ENCODE measurements at places on chromosomes 1 and 21.

GRCh38 chr1:93817819-93818569, 61.0 kb downstream of the DNTTIP2 start:
- DNase-seq: no peak
- no peaks in the 10 kb centered on the region for H3K27me3 ChIP-seq
- H3K36me3 ChIP-seq: no peaks in the 10 kb centered on the region
- H3K4me1 ChIP-seq: peaks cover 13% of the 10 kb centered on the region

DNA sequence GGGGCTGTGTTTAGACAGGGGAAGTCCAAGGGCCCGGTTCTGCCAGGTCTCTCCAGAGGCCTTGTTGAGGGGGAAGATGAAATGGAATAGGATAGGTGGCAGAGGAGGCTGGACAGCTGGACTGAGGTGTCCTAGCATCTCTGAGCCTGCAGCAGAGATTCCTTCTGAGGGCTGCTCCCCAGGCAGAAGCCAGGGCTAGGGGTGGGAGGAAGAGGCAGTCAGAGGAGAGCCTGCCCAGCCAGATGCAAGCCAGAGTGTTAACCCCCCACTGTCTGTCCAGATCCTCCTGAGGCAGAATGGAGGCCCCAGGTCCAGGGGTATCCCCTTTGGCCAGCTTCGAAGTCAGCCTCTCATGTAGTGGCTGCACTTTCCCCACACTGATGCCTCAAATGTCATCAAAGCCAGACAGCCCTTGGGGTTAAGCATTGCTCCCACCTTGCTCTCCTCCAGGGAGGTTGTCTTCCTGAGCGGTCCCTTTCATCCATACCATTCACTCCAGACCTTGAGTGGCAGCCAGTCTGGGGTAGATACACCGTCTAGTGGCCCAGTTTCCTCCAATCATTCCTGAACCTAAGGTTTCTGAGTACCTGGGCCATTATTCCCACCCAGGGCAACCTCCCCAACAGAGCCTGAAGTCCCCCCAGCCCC, 1.7 kb downstream of the CSF1 start:
- peaks cover 11% of the 10 kb centered on the region for H3K27me3 ChIP-seq
- peak overlapping the region; percentile 75 for H3K4me3 ChIP-seq
- H3K36me3 ChIP-seq: peaks cover 14% of the 10 kb centered on the region
- no peak for DNase-seq
- no peak overlapping the region for H3K27ac ChIP-seq
- H3K4me1 ChIP-seq: peaks cover 43% of the 10 kb centered on the region

GRCh38 chr1:55827350-55827749, 612.2 kb upstream of the USP24 start:
- no peak for DNase-seq
- H3K27ac ChIP-seq: no peak overlapping the region
- no peak overlapping the region for H3K4me3 ChIP-seq

GRCh38 chr1:10074059-10074851, 41.5 kb downstream of the UBE4B start:
- DNase-seq: no peak
- no peaks in the 10 kb centered on the region for H3K4me1 ChIP-seq
- H3K36me3 ChIP-seq: peaks cover 3% of the 10 kb centered on the region
- H3K27me3 ChIP-seq: no peaks in the 10 kb centered on the region
- no peak overlapping the region for H3K4me3 ChIP-seq
- no peak overlapping the region for H3K27ac ChIP-seq

DNA sequence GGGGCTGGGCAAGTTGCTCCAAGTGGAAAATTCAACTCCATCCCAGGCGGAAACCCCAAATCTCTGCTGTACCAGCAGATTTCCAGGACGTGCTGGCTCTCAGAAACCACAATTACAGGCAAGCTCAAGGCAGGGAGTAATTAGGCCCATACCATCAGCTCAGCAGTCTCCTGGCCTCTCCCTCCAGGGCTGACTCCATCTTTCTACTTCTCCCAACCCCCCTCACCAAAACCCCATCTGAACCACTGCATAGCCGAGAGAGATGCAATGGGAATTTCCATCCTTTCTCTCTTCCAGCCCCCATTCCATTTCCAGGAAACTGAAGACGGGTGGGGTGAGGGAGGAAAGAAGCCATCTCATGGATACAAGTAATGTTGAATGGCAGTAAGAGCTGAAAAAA, 41.2 kb downstream of the ARHGEF11 start:
- no peaks in the 10 kb centered on the region for H3K27me3 ChIP-seq
- H3K27ac ChIP-seq: no peak overlapping the region
- H3K4me1 ChIP-seq: peaks cover 5% of the 10 kb centered on the region
- DNase-seq: no peak
- H3K4me3 ChIP-seq: no peak overlapping the region

GRCh38 chr1:95407131-95407885, 173.3 kb downstream of the RWDD3 start:
- peaks cover 7% of the 10 kb centered on the region for H3K4me1 ChIP-seq
- H3K27me3 ChIP-seq: no peaks in the 10 kb centered on the region
- no peak overlapping the region for H3K27ac ChIP-seq
- no peak overlapping the region for H3K4me3 ChIP-seq

- no peaks in the 10 kb centered on the region for H3K27me3 ChIP-seq
- no peak overlapping the region for H3K4me3 ChIP-seq
- no peak for DNase-seq
Measured at GRCh38 chr1:204909109-204909508, 38.4 kb downstream of the NFASC start.

- no peak overlapping the region for H3K27ac ChIP-seq
- H3K4me1 ChIP-seq: no peaks in the 10 kb centered on the region
- no peaks in the 10 kb centered on the region for H3K27me3 ChIP-seq
- DNase-seq: no peak
- no peaks in the 10 kb centered on the region for H3K36me3 ChIP-seq
Measured at GRCh38 chr21:28309596-28309995, 683.1 kb downstream of the LTN1 start.

DNA sequence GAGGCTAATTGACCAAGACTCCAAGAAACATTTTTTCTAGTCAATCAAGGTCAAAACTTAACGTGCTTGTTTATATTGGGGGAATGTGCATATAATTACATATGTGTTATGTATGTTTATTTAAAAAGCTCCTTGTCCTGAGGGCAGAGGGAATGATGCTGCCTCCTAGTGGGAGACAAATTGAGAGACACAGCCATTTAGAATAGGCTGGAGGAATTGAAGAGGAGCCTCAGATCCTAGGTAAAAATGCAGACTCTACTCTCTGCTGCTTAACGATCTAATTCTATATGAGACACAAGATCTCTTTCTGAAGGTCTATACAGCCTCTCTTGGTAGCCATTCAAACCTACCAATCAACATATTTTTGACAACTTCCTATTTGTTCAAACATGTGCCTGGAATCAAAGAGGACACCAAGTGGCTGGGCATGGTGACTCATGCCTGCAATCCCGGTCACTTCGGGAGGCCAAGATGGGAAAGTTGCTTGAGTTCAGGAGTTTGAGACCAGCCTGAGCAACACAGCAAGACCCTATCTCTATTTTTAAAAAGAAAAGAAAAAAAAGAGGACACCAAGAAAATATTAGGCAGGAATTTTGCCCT, 136.6 kb upstream of the ZNF648 start:
- no peak overlapping the region for H3K27ac ChIP-seq
- DNase-seq: no peak
- H3K27me3 ChIP-seq: no peaks in the 10 kb centered on the region
- no peaks in the 10 kb centered on the region for H3K36me3 ChIP-seq
- H3K4me3 ChIP-seq: no peak overlapping the region

- no peak overlapping the region for H3K4me3 ChIP-seq
- peaks cover 7% of the 10 kb centered on the region for H3K4me1 ChIP-seq
- H3K36me3 ChIP-seq: peaks cover 37% of the 10 kb centered on the region
- no peaks in the 10 kb centered on the region for H3K27me3 ChIP-seq
- peak overlapping the region; percentile 74 for H3K27ac ChIP-seq
Measured at GRCh38 chr1:201877877-201878401, 10.8 kb upstream of the SHISA4 start.

- no peak overlapping the region for H3K27ac ChIP-seq
- no peaks in the 10 kb centered on the region for H3K36me3 ChIP-seq
- peaks cover 20% of the 10 kb centered on the region for H3K4me1 ChIP-seq
- no peak for DNase-seq
Measured at GRCh38 chr1:9435854-9436640, 103.2 kb upstream of the SLC25A33 start.

GRCh38 chr1:114023377-114023776, 44.1 kb downstream of the OLFML3 start:
- no peaks in the 10 kb centered on the region for H3K36me3 ChIP-seq
- DNase-seq: no peak
- no peaks in the 10 kb centered on the region for H3K27me3 ChIP-seq
- no peak overlapping the region for H3K4me3 ChIP-seq
- no peak overlapping the region for H3K27ac ChIP-seq

DNA sequence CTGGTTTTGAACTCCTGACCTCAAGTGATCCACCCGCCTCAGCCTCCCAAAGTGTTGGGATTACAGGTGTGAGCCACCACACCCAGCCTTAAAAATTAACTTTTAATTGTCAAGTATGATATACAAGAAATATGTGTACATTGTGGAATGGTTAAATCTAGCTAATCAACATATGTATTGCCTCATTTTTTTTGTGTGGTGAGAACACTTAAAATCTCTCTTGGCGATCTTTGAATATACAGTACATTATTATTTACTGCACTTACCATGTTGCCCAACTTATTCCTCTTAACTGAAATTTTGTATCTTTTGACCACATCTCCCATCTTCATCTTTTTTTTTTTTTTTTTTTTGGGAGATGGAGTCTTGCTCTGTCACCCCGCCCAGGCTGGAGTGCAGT, 23.3 kb downstream of the THRAP3 start:
- no peak overlapping the region for H3K4me3 ChIP-seq
- no peaks in the 10 kb centered on the region for H3K27me3 ChIP-seq
- no peaks in the 10 kb centered on the region for H3K4me1 ChIP-seq
- no peak for DNase-seq

DNA sequence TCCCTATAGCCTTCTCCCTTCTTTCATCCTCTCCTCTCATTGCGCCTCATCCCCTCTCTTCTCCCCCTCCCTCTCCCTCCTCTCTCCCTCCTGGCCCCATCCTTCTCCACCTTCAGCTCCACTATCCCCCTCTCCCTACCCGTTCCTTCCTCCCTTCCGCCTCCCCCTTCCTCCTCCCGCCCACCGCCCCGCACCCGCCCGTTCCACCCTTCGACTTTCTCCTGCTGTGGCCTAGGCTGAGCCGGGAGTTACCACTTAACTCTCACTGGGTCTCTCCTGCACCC, 1.6 kb downstream of the NPR1 start:
- H3K27me3 ChIP-seq: peaks cover 40% of the 10 kb centered on the region
- H3K4me3 ChIP-seq: no peak overlapping the region
- no peak for DNase-seq
- H3K27ac ChIP-seq: no peak overlapping the region

- no peak for DNase-seq
- H3K36me3 ChIP-seq: no peaks in the 10 kb centered on the region
- no peak overlapping the region for H3K27ac ChIP-seq
- H3K4me1 ChIP-seq: peaks cover 7% of the 10 kb centered on the region
Measured at GRCh38 chr1:64356636-64357256, 113.2 kb upstream of the CACHD1 start.

GRCh38 chr1:99659755-99660210, 13.9 kb downstream of the PALMD start:
- no peaks in the 10 kb centered on the region for H3K27me3 ChIP-seq
- no peak overlapping the region for H3K4me3 ChIP-seq
- H3K4me1 ChIP-seq: no peaks in the 10 kb centered on the region

DNA sequence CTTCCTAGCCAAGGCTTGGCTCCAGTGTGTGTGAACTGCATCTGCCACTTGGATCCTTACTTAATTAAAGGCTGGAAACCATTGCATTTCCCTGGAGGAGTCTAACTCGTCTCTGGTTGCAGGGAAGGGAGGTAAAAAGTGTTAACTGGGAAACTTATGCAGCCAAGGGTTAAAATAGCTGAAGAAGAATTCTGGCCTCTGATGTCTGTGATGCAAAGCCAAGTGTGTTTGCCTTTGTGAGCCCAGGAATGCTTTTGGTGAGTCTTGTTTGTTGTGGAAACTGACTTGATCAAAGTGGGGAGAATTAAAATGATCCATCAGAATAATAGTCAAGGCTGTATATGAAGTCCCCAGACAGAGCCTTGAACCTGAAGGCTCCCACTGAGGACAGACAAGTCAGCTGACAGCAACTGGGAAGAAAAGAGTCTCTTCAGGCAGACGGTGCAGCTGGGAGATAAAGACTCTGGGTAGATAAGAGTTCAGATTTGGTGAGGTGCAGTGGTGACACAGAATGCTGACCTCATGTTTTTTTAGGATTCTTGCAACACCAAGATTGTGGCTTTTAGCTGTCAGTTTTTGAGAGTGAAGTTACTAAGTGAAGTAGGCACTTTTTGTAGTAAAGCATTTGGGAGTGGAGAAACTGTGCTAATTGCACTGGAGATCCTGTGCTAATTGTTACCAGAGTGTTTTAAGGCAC, 59.5 kb upstream of the WLS start:
- no peak overlapping the region for H3K4me3 ChIP-seq
- H3K36me3 ChIP-seq: no peaks in the 10 kb centered on the region
- H3K27me3 ChIP-seq: no peaks in the 10 kb centered on the region
- no peak overlapping the region for H3K27ac ChIP-seq

DNA sequence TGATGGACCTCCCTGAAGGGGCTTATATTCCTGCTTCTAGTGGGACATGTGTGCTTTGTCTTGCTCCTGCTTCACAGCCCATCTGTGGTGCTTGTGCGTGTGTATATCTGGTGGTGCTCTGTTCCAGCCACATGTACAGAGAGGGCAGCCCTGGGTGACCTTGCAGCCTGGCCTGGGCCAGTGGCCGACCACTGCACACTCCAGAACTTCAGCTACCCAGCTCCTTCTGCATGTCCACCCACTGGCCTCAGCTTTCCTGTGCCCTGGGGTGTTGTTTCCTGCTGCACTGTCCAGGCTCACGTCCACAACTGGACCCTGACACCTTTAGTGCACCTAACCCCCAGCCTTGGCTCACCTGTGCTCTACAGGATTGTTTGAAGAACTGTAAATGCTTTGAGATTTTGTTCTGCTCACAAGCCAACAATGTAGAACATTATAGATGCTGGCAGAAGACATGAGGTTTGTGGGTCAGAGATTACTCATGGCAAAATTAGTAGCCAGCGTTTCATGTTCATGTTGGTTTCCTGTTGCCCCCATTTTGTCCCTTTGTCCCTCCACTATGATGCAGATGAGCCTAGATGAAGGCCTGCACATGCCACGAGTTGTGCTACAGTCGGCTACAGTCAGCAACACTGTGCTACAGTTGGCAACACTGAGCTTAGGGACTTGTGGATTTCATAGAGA, 5.3 kb upstream of the S100B start:
- H3K4me1 ChIP-seq: peaks cover 16% of the 10 kb centered on the region
- DNase-seq: no peak
- no peak overlapping the region for H3K27ac ChIP-seq
- no peaks in the 10 kb centered on the region for H3K27me3 ChIP-seq
- no peak overlapping the region for H3K4me3 ChIP-seq

DNA sequence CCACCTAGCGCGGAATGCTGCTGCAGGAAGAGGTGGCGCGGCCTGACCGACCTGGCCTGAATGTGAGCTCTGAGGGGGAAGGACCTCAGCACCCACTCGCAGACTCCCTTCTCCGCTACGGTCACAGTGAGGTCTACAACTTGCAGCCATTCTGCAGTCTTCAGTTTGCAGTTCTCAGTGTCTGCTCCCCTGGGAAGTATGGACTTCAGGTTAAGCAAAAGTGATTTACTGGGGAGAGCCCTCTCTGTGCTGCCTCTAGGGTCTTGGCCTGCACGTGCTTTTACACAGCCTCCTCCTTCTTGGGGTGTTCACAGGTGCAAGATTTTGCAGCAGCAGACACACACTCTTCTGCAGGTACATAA, 296.0 kb downstream of the OMA1 start:
- H3K27ac ChIP-seq: no peak overlapping the region
- no peaks in the 10 kb centered on the region for H3K36me3 ChIP-seq
- DNase-seq: no peak

All from spinal cord (tissue), 10 donors.